ENCODE measurements at places on chromosomes 7 and 10.

DNA sequence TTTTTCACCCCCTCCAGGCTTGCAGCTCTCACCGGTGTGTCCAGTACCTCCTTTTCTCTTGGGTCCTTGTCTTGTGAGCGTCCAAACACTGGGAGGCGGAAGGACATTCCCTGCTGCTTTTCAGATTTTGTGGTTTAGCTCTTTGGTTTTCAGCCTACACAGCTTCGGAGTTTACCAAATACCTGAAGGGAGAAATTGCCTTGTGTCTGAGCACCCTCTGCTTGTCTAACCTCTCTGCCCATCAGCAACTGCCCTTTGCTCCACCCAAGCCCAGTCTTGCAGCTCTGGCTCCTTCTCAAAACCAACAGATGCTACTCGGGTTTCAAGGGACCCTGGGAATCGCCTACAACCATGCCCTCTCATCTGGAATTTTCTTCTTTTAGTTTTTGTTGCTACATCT, 519.1 kb upstream of the IGFBP3 start:
- no peak for DNase-seq

DNA sequence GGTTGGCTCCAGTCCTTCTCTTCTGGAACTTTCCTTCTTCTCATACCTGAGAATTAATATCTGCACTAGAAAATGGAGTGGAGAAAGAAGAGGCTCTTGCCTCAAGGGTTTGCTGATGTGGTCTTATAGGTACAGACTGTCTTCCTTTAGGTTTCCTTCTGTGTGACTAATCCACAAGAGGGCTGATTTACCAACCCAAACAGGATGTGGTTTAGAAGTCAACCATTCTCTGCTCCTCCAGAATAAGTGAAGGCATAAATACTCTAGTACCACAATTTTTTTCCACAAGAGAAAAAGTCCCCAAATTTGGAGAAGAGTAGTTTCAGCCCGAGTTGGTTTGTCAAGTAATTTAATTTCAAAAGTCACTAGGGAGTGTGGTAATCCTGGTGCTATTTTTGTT, 85.8 kb downstream of the NRP1 start:
- peak; percentile 77 for DNase-seq

GRCh38 chr10:113539789-113540188, 13.1 kb upstream of the HABP2 start:
- no peak for DNase-seq

DNA sequence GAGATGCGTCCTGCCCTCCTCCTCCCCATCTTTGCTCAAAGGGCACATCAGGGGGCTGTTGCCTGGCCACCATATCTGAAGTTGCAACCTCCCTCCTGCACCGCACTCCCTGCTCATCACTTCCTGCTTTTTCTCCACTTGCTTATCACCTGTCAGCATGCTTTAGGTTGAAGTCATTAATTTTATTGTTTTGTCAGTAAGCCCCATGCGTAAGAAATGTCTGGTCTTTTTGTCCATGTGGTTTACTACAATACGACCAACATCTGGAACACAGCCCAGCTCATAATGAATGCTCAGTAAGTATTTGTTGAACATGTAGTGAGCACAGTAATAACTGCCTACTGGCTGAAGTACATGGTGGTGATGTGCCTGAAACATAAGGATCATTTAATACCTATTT, 71.6 kb upstream of the GJD4 start:
- DNase-seq, result no peak

DNA sequence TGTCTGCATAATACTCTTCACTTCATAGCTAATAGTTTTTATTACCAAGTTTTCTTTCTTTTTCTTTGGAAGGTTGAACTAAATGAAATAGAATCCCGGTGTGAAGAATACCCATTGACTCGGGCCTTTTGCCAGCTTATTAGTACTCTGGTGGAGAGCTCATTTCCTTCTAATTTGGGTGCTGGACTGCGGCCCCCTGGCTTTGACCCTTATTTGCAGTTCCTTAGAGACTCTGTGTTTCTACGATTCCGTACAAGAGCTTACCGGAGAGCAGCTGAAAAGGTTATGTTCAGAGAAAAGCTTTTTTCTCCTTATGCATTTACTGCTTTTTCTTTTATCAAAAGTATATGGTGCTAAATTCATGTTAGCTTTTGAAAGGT, 40.2 kb downstream of the NUP205 start:
- DNase-seq, result no peak

DNA sequence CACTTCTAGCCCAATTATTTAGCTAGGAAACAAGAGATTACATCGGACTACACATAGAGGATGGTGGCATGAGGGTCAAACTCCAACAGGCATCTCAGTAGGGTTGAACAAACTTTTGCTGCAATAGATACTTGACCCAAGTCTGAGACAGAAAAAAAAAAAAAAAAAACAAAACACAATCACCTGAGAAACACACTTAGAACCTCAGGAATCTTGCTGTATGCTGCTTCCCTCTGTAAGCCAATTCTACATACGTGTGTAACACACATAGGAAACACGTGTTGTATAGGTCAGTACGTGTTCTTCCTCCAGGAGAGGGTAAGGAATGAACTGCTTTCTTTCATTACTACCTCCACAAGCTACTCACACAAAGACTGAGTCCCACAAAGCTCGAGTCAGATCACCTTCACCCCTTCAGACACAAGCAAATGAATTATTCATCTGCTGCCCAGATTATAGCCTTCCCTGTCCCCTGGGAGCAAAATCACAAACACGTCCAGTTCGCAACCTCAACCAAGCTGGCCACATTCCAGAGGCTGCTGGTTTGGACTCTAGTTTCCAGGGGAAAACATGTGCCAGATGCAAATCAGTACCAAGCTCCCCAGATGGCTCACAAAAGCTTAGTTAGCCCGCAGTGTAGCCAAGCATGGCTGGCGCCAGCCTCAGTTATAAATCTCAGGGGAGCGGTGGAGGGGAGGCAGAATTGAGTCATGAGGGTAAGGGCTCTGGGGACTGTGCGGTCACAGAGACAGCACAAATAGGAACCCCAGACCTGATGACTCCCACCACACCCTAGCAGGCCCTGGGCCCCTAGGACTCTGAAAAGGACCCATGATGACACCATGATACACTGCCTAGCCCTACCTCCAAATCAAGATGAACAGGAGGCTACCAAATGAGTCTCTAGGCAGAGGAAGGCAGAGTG, 15.1 kb downstream of the PSAP start:
- DNase-seq, result no peak

GRCh38 chr10:129622736-129623135, 155.7 kb downstream of the MGMT start:
- no peak for DNase-seq

GRCh38 chr10:97333601-97334369, 744 bp downstream of the FRAT2 start:
- no peak for DNase-seq

All from CD8-positive, alpha-beta memory T cell (primary cell).